T-helper 2 cell treated with Interferon-gamma antibody and Interleukin-4, amounts not matched to agents 100 ng/mL and 5 ng/mL, for 36 hours (primary cell): ENCODE measurements at places on chromosomes 13 and 19. TPM values are rescaled to one million over a fixed set of nuclear protein-coding genes. Genes with fewer than 3 reads are reported as not detected.

The ZNF763 gene
- 1.3 and 2.1 TPM in 2 replicates for total RNA-seq

The FIZ1 gene
- total RNA-seq = 14.4 and 14.7 TPM in 2 replicates

The DLL3 gene
- 0.45 and 0.73 TPM in 2 replicates for total RNA-seq

The GARIN5A gene
- 0.23 and 0.36 TPM in 2 replicates for total RNA-seq

The SERP2 gene
- total RNA-seq = not detected in 2 replicates

The NFIX gene
- total RNA-seq = 0.91 and 1.3 TPM in 2 replicates

The LILRB2 gene
- not detected in 2 replicates for total RNA-seq

The CLASRP gene
- 90.9 and 94.1 TPM in 2 replicates for total RNA-seq

The TMEM59L gene
- total RNA-seq = not detected in 2 replicates

The KIR3DL2 gene
- total RNA-seq = 0.73 and 0.93 TPM in 2 replicates

The MCEMP1 gene
- total RNA-seq = not detected in 2 replicates

The ZNF846 gene
- total RNA-seq = 5.9 and 6.5 TPM in 2 replicates

The GPC5 gene
- not detected in 2 replicates for total RNA-seq
